ENCODE measurements at places on chromosomes 4 and X. TPM values are rescaled to one million over a fixed set of nuclear protein-coding genes. Genes with fewer than 3 reads are reported as not detected.

Gene POLN
- total RNA-seq = 2.2 TPM

Gene TKTL1
- total RNA-seq = not detected

Gene ZCCHC12
- total RNA-seq = not detected

Gene CSN1S1
- total RNA-seq = not detected

Gene MED28
- total RNA-seq = 28.3 TPM

Gene CXCL10
- not detected for total RNA-seq

Gene FANCB
- 3.2 TPM for total RNA-seq

Gene ART3
- not detected for total RNA-seq

Gene AADAT
- total RNA-seq = 0.65 TPM

Gene GLA
- total RNA-seq = 18.4 TPM

Gene BCOR
- total RNA-seq = 15.3 TPM

Gene UPF3B
- 2.0 TPM for total RNA-seq

Gene RAB33A
- total RNA-seq = 0.43 TPM

Gene COL4A5
- 27.7 TPM for total RNA-seq

Gene GRID2
- total RNA-seq = not detected

Gene ERCC6L
- total RNA-seq = 0.95 TPM

Gene CT45A10
- total RNA-seq = not detected

Gene NLGN3
- total RNA-seq = 0.09 TPM

Gene BRS3
- total RNA-seq = not detected
